Uterus (tissue), 4 donors: ENCODE measurements at places on chromosomes 7 and 10. TPM values are rescaled to one million over a fixed set of nuclear protein-coding genes. Genes with fewer than 3 reads are reported as not detected.
A peak's percentile ranks its signal among the peaks of the same experiment; 100 is the strongest.

DNA sequence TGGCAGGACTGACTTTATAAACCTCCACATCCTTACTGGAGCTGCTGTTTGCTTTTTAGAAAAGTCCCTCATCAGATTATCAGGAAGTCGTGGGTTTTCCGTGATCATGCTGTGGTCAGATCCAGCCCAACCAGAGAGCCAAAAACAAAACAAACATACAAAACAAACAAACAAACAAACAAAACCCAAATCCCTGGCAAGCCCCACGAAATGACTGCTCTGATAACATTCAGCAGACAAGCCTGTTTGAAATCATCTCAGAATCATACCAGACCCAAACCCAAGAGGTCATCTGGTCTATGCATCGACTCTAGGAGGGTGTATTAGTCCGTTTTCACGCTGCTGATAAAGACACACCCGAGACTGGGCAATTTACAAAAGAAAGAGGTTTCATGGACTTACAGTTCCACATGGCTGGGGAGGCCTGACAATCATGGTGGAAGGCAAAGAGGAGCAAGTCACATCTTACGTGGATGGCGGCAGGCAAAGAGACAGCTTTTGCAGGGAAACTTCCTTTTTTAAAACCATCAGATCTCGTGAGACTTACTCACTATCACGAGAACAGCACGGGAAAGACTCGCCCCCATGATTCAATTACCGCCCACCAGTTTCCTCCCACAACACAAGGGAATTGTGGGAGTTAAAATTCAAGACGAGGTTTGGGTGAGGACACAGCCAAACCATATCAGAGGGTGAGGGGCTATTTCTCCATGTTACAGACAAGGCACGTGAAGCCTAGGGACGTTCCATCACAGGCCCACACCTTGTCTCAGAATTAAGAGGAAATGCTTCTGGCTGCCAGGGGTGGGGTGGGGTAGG lies 85.7 kb downstream of the PARP12 start:
- DNase-seq: no peak

ASB4 gene
- not detected for total RNA-seq

HPS1 gene
- total RNA-seq: 45.3 TPM

SLC26A3 gene
- 0.55 TPM for total RNA-seq

GRCh38 chr7:3559278-3559677 lies 258.2 kb downstream of the SDK1 start:
- DNase-seq: no peak

IFIT1B gene
- total RNA-seq: not detected

- no peak for DNase-seq
Observed at GRCh38 chr10:104415526-104416165, 62.0 kb downstream of the CFAP58 start.

GRCh38 chr10:33336582-33337325 lies 2.3 kb upstream of the NRP1 start:
- peak; percentile 57 for DNase-seq

DNA sequence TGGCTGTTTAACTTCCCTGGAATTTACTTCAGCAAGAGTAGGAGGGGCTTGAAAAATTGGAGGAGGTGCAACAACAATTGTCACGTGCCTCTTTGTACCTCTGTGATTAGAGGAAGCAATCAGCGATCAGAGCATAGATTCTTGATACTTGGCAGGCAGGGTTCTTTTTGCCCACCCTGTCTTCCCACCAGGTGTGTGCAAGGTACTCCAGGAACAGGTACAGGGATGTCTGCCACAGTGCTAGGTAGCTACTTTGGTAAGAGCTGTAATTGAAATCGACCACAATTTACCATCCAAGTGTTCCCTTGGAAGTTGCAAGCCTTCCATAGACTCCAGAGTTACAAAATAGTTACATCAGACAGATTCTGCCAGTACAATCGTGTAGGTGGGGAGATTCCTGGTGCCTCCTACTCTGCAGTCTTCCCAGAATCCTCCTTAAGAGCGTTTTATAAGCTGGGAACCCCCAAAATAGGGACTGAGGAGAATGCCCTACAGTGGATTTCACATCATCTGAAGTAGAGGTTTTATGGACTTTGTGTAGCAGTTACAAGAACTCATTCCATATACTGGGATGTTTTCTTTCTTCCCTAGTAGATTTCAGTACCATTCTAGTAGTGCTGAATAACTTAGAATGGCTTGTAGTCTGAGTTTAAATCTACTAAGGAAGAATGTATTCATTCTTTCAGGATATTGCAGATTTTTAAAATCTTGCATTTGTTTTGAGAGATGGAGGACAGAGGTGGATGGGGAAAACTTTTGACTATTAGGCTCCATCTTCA lies 101.9 kb downstream of the EXOC4 start:
- DNase-seq: no peak

GRCh38 chr10:98012644-98013043 lies 17.8 kb downstream of the CRTAC1 start:
- no peak for DNase-seq

P4HA1 gene
- 154 TPM for total RNA-seq

- no peak for DNase-seq
Observed at GRCh38 chr7:47751043-47751442, 169.1 kb upstream of the TNS3 start.

DNA sequence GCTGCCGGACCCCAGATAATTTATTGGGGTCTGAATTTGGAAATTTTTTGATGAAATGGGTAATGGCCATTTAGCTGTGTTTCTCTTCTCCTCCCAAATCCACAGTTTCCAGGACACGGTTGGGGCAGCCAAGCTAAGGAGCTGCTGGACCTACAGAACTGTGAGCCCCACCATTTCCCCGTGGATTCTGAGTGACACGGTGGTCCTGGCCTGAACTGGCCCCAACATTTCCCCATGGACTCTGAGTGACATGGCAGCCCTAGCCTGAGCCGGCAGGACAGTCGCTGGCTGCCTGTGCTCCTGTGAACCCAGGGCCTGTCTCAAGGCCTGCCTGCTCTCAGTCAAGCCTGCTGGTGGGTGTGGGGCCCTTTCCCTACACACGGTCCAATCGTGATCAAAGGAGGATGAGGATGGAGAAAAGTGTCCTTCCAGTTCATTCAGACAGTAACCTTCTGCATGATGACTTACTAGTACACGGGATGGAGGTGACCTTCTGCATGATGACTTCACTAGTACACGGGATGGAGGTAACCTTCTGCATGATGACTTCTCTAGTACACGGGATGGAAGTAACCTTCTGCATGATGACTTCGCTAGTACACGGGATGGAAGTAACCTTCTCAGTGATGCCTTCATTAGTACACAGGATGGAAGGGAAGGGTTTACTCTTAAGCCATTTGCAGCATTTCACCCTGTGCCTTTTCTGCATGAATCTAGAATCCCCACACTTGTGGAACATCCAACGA lies 359.9 kb downstream of the GLRX3 start:
- no peak for DNase-seq

AGK gene
- 73.8 TPM for total RNA-seq

DNA sequence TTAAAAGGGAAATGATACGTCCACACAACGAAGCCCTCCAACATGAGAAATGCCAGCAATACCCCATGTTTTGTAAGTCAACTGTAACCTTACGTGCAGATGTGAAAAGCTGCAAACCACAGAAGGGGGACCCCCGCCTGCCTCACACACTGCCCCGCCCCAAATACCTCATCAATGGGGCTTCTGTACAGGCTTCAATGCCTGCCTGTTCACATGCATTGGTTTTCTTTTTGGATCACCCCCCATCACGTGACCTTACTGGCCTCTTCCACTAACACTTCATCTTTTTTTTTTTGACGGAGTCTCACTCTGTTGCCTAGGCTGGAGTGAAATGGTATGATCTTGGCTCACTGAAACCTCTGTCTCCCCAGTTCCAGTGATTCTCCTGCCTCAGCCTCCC lies 224.0 kb downstream of the TNS3 start:
- no peak for DNase-seq

DNA sequence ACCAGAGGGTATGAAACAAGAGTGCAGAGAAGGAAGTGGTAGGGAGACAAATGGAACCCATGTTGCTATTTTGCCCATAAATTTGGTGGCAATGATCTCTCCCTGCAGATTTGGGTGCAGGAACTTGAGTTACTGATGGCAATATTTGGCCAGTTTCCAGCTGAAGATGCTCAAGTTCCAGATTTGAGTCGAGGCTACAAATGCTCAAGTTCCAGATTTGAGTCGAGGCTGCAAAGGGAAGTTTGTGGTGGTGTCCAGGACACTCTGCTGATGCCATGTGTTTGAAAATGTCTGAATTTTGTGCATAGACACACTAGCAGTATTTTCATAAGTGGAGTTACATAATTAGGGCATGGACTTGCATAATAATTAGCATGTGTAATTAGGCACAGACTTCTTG lies 40.8 kb downstream of the TBXAS1 start:
- no peak for DNase-seq

GRCh38 chr10:133088956-133089800 lies 1.5 kb downstream of the ADGRA1 start:
- no peak for DNase-seq

- DNase-seq: no peak
Observed at GRCh38 chr10:86956848-86957448, 467 bp downstream of the MMRN2 start.

DNA sequence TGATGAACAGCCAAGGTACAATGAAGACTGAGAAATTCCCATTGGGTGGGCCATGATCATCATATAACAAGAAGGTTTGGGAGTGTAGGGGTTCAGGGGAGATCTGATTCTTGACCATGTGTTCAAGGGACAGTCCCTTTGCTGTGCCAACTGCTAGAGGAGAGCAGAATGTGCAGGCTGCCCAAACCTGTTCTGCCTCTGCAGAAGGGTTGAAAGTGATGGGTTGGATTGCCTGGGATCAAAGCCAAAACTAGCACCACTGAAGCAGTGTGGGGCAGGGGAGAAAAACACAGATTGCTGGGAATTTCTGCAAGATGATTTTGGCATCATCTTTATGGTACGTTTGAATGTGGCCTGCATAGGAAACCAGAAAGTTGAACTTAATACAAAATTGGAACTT lies 303.9 kb downstream of the OTUD1 start:
- DNase-seq: no peak

DNA sequence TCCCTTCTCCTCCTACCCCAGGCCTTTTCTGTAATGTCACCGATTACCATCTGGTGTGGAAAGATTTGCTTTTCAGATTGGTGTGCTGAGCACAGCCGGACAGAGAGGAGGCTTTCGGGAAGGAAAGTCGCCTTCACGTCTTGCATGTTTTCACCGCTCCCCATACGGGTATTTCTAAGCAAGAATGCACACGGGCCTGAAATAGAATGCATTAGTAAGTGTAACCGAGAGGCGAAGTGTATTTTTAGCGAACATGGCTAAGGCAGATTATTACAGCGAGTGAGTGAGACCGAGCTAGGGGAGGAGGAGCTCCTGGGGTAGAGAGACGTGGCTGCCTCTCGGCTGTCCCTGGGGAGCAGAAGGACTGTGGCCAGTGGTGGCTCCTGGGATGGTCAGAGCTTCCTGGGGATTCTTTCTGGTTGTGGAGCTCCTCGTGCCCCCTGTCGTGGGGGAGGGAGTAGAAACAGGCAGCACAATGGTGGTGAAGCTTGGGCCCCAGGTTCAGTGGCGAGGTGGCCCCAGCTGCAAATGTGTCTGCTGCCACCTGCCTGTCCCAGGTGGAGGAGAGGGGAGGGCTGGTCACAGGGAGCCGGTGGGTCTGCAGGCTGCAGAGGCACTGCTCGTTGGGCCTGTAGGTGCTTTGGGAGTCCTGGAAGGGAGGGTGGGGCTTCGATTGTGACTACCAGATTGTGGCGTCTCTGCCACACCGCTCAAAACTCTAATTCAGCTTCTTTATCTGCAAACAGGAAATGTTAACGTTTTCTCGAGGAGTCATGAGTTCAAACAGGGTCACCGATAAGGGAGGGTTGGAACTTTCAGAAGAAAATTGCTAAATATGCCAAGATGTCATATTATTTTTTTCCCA lies 135.8 kb downstream of the CAMK1D start:
- DNase-seq: no peak

GRCh38 chr7:130216025-130216424 lies 8.4 kb downstream of the SSMEM1 start:
- DNase-seq: no peak

DNA sequence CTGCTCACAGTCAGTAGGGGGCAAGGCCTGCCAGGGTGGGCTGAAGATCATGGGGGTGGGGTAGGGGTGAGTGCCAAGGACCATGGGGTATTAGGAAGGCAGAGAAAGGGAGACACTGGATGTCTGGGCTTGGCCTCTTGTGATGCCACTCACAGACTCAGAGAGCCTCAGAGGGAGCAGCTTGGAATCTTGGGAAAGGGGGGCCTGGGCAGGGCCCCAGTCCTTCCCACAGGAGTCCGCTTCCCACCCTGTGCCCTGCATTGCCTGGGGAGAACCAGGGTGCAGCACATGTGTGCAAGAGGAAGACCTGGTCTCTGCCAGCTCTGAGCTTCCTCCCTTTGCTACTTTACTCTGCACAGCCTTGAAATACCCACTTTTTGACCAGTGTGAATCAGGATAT lies 4.3 kb downstream of the ADCY1 start:
- DNase-seq: no peak

DNA sequence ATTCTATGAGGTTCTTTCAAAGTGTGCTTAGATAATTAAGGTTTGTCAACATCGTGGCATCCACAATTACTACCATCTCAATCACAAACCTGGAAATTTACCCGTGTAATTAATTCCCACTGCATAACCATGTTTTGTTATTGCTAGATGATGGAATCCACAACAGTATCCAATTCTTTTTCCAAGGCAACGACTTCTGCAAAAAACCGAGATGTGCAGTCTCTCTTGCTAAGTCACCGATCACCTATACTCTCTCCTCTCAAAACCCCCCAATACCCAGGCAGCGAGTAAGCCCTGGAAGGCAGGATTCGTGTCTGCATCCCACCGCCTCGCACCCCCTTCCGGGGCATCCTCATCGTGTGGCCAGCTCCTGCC lies 678 bp upstream of the EIF4H start:
- no peak for DNase-seq

GRCh38 chr7:157792241-157793086 lies 455.7 kb downstream of the DNAJB6 start:
- DNase-seq: no peak

- no peak for DNase-seq
Observed at GRCh38 chr7:96441436-96442084, 119.7 kb upstream of the SLC25A13 start.

ZNF488 gene
- total RNA-seq: not detected
